Stimulated activated naive B cell treated with anti-CD40 and anti-IgM and Interleukin-4, amounts not matched to agents 10 μg/mL and 1 μg/mL and 100 μg/mL, for 72 hours (primary cell): ENCODE measurements at places on chromosomes 4 and X.
A peak's percentile ranks its signal among the peaks of the same experiment; 100 is the strongest.

GRCh38 chrX:129647418-129648410 is 7.0 kb downstream of the APLN start:
- no peak overlapping the region for H3K27ac ChIP-seq
- no peak for DNase-seq
- peaks cover 13% of the 10 kb centered on the region for H3K27me3 ChIP-seq

DNA sequence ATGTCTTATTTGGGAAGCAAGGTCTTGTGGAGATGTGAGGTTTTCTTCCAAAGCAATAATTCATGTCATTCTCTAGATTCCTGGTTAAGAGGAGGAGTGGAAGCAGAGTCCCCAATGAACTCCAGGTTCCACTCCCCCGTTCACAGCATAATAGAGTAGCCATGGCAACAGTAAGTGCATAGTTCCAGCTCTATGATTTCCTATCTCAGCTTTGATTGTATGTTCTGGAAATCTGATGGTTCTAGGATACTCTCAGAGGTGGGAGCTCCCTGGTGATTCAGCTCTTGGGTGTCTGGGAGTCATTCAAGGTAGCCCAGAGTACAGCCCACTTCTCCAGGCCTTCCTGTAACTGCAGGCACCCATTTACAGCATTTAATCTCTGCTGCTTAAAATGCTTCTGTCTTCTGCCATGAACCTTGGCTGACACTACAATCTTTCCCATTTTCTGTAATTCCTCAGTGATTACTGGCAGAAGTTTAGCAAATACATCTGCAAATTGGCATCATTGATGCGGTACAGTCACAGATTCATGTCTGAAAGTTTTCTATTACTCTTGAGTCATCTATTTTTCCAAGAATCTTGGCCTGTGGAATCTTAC is 242.0 kb downstream of the MAPK10 start:
- H3K27ac ChIP-seq: no peak overlapping the region
- H3K27me3 ChIP-seq: no peaks in the 10 kb centered on the region
- H3K36me3 ChIP-seq: no peaks in the 10 kb centered on the region
- DNase-seq: no peak
- H3K4me3 ChIP-seq: no peak overlapping the region
- H3K4me1 ChIP-seq: no peaks in the 10 kb centered on the region

DNA sequence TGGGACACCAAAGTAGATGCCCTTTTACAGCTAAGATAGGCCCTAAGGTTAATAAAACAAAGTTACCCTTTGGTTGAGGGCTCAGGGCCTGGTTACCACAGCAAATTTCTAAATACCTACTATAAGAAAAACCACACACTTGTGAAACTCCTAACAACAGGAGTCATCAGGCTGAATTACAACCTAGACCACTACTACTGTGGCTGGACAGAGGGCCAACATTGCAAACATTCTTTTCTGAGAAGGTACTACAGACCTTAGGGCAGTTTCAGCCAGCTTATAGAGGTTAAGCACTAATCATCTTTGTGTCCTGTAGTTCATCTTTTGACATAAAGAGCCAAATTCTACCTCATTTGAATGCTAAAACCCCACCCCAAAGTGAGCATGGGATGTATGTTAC is 504.0 kb downstream of the RAPGEF2 start:
- no peaks in the 10 kb centered on the region for H3K36me3 ChIP-seq
- H3K4me3 ChIP-seq: no peak overlapping the region
- no peaks in the 10 kb centered on the region for H3K27me3 ChIP-seq
- H3K4me1 ChIP-seq: no peaks in the 10 kb centered on the region
- no peak for DNase-seq

- no peaks in the 10 kb centered on the region for H3K36me3 ChIP-seq
- H3K4me3 ChIP-seq: no peak overlapping the region
- DNase-seq: no peak
- peaks cover 5% of the 10 kb centered on the region for H3K27me3 ChIP-seq
- no peaks in the 10 kb centered on the region for H3K4me1 ChIP-seq
These were observed 12.2 kb upstream of the MSL3 start for GRCh38 chrX:11745881-11746280.

- H3K36me3 ChIP-seq: no peaks in the 10 kb centered on the region
- no peak overlapping the region for H3K4me3 ChIP-seq
- H3K27me3 ChIP-seq: no peaks in the 10 kb centered on the region
- no peaks in the 10 kb centered on the region for H3K4me1 ChIP-seq
- no peak for DNase-seq
These were observed 36.6 kb upstream of the BRWD3 start for GRCh38 chrX:80846247-80846646.

- H3K27ac ChIP-seq: no peak overlapping the region
- peaks cover 7% of the 10 kb centered on the region for H3K36me3 ChIP-seq
- peaks cover 58% of the 10 kb centered on the region for H3K4me1 ChIP-seq
- no peak for DNase-seq
These were observed 2.4 kb downstream of the CHST7 start for GRCh38 chrX:46575991-46576392.

DNA sequence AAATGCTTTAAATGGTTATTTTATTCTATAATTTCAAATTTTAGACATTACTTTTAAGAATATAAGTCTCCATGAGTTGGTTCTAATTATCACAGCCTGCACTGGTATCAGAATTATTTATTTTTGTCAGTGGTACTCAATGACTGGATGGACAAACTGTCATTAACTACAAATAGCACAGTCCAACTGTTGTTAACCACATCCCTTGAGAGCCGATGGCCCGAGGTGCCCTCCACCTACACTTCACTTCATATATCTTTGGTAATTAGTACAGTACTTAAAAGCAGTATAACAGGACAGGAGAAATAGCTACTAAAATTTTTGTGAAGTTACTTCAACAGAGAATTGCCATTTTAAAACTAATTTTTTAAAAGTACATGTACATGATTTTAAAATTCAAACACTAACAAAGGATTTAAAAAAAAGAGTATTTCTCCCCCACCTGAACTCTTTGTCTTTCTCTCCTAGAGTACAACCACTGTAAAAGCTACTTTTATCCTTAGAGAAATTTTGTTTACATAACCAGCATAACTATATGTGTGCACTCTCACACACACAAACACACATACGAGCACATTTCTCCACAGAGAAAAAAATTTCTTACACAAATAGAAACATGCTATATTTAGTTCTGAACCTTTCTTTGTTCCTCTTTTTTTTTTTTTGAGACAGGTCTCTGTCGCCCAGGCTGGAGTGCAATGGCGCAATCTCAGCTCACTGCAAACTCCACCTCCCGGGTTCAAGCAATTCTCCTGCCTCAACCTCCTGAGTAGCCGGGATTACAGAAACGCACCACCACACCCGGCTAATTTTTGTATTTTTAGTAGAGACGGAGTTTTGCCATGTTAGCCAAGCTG is 6.5 kb downstream of the TIFA start:
- H3K4me1 ChIP-seq: peaks cover 38% of the 10 kb centered on the region
- DNase-seq: no peak
- H3K4me3 ChIP-seq: peak overlapping the region; percentile 76

GRCh38 chr4:1976416-1977352 is 32.1 kb downstream of the NELFA start:
- H3K4me1 ChIP-seq: no peaks in the 10 kb centered on the region
- H3K27ac ChIP-seq: no peak overlapping the region
- no peaks in the 10 kb centered on the region for H3K27me3 ChIP-seq

DNA sequence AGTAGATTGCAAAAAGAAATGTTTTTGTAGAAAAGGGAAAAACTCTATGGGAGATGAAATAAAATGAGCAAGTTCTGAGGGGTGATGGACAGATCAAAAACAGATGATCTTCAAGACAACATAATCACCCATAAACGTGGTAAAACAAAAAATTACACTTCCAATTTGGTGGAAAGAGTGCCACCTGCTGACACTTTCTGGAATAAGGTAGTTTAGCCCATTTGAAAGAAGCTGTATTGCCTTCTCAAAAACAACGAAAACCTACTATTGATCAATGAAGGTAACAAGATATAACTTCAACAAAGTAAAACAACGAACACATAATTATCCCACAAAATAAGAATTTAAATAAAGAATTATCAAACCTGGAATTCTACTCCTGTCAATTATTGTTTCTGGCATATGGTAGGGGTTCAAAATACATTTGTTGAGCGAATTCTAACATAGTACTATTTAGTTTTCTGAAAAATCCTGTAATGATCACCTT is 2.5 kb downstream of the COQ2 start:
- peak; percentile 36 for DNase-seq
- peak overlapping the region; percentile 69 for H3K27ac ChIP-seq
- no peaks in the 10 kb centered on the region for H3K27me3 ChIP-seq
- H3K36me3 ChIP-seq: peaks cover 13% of the 10 kb centered on the region
- peaks cover 23% of the 10 kb centered on the region for H3K4me1 ChIP-seq
- H3K4me3 ChIP-seq: peak overlapping the region; percentile 26

DNA sequence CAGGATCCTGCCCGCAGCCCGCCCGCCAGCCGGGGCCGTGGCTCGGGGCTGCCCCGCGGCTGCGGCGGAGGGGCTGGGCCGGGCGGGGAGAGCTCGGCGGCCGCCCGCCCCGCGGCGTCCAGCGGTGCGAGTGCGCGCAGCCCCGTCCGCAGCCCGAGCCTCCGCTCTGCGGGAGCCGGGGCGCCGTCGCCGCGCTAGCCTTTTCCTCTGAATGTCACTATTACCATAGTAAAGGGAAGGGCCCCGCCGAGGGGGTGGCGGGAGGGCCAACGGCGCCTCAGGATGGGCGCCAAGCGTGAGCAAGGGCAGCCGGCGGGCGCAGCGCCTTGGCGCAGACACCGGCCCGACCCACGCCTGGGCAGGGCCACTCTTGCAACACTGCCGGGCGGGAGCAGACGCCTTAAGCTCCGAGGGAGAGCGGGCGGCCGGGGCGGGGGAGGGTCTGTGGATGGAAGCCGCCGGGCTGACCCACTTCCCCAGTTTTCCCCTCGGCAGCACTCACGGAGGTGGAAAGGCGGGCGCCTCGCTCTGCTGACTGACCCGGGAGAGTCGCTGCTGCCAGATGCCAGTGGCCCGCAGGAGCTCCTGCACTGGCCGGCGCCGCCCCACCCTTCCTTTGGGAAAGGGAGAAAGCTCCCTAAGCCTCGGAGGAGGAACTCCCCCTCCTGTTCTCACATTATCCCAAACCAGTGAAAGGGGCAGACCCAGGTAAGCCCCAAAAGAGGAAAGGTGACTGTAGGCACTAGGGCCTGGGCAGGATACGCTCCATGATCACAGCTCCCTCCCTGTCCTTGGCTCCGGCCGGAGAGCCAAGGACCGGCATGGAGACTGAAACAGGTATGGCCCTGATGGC is 329.4 kb downstream of the HNRNPD start:
- H3K27me3 ChIP-seq: peaks cover 69% of the 10 kb centered on the region
- no peak overlapping the region for H3K27ac ChIP-seq
- no peak for DNase-seq
- H3K4me1 ChIP-seq: no peaks in the 10 kb centered on the region
- peak overlapping the region; percentile 25 for H3K4me3 ChIP-seq

DNA sequence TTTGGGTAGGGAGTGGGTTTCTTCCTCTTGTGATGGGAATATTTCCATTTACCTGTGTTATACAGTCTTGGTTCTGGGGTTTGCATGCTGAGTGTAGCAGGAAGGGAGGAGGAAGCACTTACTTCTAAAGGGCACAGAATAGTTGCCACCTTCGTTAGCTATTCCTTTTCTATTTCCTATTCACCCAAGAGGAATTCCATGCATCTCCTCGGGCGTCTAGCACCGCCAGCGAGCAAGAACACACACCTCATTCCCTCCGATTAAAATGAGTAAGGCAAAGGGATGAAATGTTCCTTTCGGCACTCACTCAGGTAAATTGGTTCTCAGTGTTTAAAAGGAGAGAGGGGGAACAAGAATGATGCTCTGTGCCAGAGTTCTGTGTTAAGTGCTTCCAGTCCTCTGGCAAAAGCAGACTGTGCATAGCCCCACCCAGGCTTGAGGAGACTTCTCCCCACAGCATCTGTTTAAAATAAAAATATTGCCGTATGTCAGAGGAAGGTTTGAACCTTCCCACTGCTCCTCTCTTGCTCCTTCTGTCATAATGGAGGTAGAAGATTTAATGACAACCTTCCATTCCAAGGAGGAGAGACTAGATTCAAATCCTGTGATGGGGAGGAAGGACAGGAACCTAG is 351.4 kb downstream of the PTTG2 start:
- H3K4me1 ChIP-seq: peaks cover 50% of the 10 kb centered on the region
- no peaks in the 10 kb centered on the region for H3K36me3 ChIP-seq
- H3K27ac ChIP-seq: no peak overlapping the region
- no peaks in the 10 kb centered on the region for H3K27me3 ChIP-seq

- H3K4me1 ChIP-seq: no peaks in the 10 kb centered on the region
- H3K36me3 ChIP-seq: no peaks in the 10 kb centered on the region
- no peak overlapping the region for H3K4me3 ChIP-seq
- DNase-seq: no peak
These were observed 974.3 kb upstream of the INTU start for GRCh38 chr4:126658411-126658810.

DNA sequence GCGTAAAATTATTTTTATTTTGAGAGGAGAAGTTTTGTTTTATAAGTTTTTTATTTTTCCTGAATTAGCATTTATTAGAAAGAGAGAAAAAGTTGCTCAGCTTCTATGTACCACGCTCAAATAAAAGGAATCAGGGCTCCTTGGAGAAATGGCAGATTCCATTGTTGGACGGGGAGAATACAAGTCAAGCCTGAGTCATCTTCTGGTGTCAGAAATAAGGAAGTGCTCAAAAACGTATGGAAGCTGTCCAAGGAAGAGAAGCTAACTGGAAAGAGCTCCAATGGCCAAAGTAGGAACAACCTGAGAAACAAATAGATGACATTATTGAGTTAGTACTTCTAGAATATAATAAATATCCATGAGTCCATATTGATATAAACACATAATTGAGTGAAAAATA is 89.3 kb upstream of the NEIL3 start:
- H3K27me3 ChIP-seq: no peaks in the 10 kb centered on the region
- no peak for DNase-seq
- H3K27ac ChIP-seq: no peak overlapping the region
- no peak overlapping the region for H3K4me3 ChIP-seq
- H3K36me3 ChIP-seq: no peaks in the 10 kb centered on the region
- H3K4me1 ChIP-seq: no peaks in the 10 kb centered on the region

- no peaks in the 10 kb centered on the region for H3K27me3 ChIP-seq
- no peaks in the 10 kb centered on the region for H3K4me1 ChIP-seq
- no peak overlapping the region for H3K27ac ChIP-seq
- no peak for DNase-seq
These were observed 145.9 kb downstream of the PCDH19 start for GRCh38 chrX:100264200-100264599.

GRCh38 chrX:11381464-11381863 is 88.3 kb downstream of the AMELX start:
- DNase-seq: peak; percentile 3
- H3K36me3 ChIP-seq: no peaks in the 10 kb centered on the region
- peaks cover 6% of the 10 kb centered on the region for H3K4me1 ChIP-seq
- no peak overlapping the region for H3K4me3 ChIP-seq
- H3K27ac ChIP-seq: no peak overlapping the region

DNA sequence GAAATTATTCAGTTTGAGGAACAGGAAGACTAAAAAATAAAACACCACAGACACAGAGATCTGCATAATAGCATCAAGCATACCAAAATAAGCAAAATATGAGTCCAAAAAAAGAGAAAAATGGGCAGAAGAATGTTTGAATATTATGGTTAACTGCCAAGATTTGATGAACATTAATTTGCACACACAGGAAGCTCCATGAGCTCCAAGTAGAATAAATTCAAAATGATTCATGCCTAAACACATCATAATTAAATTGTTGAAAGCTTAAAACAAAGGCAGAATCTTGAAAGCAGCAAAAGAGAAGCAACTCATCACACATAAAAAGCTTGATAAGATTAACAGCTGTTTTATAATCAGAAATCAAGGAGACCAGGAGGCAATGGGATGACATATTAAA is 156.6 kb upstream of the ARSJ start:
- no peak overlapping the region for H3K4me3 ChIP-seq
- no peak for DNase-seq
- no peaks in the 10 kb centered on the region for H3K27me3 ChIP-seq
- H3K27ac ChIP-seq: no peak overlapping the region
